ENCODE measurements at places on chromosomes 7 and 10.

DNA sequence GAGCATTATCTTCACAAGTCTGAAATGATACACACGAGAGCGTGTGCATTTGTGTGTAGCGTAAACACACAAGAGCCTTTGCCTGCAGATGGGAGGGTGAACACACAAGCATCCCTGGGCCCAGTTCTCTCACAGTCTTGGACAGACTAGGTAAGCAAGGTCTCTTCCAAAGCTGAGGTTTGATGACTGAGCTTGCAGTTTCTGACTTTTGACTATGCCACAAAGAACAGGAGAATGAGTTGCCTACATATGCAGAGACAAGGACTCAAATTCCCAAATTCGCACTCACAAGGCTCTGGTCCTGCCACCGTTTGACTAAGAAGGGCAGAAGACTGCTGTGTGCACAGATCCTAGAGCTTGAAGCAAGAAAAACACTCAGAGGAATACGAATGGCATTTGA lies 55.8 kb downstream of the FAM53B start:
- DNase-seq = no peak

- DNase-seq = no peak
These were observed 1509.1 kb downstream of the REEP3 start for GRCh38 chr10:65030263-65030662.

DNA sequence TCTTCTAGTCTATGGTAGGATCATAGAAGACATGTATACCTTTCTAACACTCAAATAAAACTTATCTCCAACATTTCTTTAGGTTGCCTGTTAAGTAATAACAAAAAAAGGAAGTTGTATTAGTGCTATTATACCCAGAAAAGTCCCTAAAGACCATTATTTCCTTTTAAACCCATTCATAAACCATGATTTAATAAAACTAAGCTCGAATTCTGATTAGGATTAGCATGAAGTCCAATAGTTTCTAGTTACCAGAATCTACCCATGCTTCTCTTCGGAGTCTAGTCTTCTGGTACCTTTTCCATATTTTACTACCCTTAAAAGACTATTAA lies 62.7 kb downstream of the USP6NL start:
- DNase-seq = no peak

- DNase-seq = no peak
These were observed 56.7 kb downstream of the MTPN start for GRCh38 chr7:135920478-135920877.

DNA sequence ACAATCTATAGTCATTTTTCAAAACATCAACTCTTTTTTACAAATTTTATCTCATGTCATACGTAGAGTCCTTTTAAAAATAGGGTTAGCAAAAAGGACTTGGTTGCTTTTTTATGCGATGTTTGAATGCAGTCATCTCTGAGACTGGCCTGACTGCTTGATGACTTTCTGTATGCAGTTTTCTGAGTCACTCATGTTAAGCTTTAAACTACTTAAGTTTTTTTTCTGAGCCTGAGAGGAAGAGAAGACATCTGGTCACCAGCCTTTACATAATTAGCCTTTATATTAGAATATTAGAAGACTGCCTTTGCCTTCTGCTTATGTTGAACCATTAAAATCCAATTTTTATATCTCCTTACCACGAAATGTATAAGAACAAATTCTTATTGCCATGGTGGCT lies 834.4 kb upstream of the MBL2 start:
- no peak for DNase-seq

GRCh38 chr7:107505997-107506673 lies 36.3 kb downstream of the GPR22 start:
- no peak for DNase-seq

DNA sequence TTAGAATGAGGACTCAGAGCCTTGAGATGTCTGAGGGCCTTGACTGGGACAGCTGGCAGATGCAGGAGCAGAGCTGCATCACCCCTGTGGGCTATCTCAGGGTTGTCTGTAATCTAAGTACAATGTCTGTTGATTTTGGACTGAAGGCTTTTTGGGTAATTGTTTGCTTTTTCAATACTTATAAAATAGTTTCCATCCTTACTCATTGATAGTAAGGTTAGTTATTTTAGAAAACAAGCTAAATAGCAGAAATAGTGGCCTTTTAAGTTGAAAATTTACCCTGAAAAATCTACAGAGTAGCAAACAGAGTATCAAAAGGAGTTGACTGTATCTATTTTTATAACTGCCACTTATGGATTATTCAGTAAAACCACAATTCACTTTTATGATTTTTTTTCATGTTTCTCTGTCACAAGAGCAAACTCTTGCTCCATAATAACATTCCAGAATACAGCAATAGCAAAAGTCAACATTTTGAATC lies 179.7 kb downstream of the CFTR start:
- DNase-seq = no peak

GRCh38 chr10:13631594-13631993 lies 44.8 kb downstream of the PRPF18 start:
- no peak for DNase-seq

DNA sequence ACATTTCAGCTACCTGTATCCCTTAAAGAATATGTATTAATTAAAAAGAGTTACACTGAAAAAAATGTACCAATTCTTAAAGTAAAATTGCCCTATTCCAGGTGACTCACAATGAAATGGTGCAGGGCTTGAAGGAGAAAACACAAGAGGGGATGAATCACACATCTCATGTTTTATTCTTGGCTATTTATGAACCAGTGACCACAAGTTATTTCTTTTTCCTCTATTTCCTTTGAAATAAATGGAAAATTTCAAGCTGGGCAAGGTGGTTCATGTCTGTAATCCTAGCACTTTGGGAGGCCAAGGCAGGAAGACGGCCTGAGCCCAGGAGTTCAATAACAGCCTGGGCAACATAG lies 106.8 kb downstream of the UBE2H start:
- no peak for DNase-seq

DNA sequence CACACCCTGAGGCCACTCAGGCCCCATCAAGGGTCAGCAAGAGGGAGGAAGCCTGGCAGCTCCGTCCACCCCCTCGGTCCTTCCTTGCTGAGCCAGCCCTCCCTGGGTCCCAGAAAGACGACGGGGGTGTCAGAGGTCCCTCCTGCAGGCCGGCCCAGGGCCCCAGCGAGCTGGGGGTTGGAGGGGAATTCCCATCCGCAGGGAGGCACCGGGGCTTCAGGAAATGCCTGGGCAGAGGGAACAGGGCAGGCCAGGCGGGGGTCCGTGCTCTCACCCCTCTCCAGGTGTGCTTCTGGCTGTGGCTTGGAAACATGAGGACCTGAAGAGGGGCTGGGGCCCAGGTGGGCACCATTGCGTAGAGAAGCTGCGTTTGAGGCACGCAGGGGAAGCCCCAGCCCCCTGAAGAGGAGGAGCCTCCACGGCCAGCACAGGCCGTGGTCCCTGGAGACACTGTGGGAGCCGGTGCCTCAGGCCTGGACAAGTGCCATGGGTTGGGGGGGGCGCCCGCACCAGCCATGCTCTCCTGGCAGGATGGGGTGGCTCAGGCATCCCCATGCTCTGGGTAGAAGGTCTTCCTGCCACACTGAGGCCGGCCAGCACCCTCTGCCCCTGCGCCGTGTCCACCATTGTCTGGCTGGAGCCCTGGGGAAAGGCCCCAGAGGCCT lies 66.7 kb downstream of the PDGFA start:
- no peak for DNase-seq

DNA sequence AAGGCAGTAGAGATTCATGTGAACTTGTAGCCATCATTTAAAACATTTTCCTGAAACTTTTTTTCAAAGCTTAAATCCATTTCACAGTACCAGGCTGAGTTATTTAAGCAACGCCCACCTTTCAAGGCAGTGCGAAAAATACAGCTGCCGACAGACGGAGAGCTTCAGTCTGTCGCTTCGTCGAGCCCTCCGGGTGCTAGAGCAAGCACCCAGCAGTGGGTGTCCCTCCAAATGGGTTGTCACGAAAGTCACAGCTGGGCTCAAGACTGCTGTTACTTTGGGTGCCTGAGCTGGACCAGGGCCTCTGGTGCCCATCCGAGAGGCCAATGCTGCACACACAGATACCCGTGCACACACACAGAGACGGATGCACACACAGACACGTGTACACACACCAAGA lies 135.6 kb downstream of the TCERG1L start:
- no peak for DNase-seq

DNA sequence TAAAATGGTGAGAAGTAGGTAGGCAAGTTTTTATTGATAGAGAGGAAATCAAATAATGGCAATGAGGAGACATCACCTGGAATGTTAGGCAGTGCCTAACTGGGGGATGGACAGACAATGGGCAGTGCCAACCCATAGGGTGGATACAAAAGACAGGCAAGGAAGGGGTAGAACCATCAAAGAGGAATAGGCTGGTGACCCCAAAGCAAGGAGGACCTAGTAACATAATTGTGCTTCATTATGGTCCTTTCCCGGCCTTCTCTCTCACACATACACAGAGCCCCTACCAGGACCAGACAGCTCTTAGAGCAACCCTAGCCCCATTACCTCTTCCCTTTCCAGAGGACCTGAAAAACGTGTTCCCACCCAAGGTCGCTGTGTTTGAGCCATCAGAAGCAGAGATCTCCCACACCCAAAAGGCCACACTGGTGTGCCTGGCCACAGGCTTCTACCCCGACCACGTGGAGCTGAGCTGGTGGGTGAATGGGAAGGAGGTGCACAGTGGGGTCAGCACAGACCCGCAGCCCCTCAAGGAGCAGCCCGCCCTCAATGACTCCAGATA lies 30.0 kb downstream of the PRSS2 start:
- DNase-seq = no peak

- DNase-seq = no peak
These were observed 11.9 kb upstream of the TSPAN15 start for GRCh38 chr10:69439350-69439739.

- peak; percentile 59 for DNase-seq
These were observed 124.4 kb downstream of the TACC2 start for GRCh38 chr10:122113161-122113944.

DNA sequence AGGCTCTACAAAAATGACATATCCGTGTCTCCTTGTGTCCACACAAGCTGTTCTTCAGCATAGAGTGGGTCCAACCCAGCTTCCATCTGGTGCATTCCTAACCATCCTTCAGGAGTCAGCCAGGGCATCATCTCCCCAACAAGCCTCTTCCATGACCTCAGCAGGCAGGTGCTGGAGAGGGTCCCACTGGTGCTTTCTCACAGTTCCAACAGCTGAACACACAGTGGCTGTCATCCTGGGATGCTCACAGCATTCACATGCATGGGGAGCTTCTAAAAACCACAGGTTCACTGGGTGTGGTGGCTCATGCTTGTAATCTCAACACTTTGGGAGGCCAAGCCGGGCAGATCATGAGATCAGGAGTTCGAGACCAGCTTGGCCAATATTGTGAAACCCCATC lies 6.4 kb upstream of the CYP3A4 start:
- no peak for DNase-seq

- DNase-seq = no peak
These were observed 172.4 kb downstream of the JAZF1 start for GRCh38 chr7:28008171-28008570.

- DNase-seq = no peak
These were observed 312.7 kb upstream of the RNF32 start for GRCh38 chr7:156327916-156328315.

- no peak for DNase-seq
These were observed 112.1 kb downstream of the LMBR1 start for GRCh38 chr7:156780724-156781455.

DNA sequence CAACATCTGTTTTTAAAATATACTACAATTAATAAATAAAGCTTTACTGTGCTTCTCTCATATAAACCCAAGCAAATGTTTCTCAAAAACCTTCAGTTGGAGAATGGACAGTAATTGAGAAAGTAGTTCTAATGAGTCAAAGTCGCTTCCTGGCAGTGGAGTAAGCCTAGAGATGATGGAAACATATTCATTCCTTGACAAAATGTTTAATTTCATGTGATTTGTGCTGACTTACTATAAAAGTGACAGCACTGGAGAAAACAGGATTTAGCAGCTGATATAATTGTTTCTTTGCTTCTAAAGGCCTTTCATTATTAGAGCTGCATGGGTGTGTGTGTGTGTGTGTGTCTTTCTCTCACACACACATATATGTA lies 9.0 kb downstream of the ELMO1 start:
- DNase-seq = no peak
